ENCODE measurements at places on chromosomes 3 and 15. TPM values are rescaled to one million over a fixed set of nuclear protein-coding genes. Genes with fewer than 3 reads are reported as not detected.

DNA sequence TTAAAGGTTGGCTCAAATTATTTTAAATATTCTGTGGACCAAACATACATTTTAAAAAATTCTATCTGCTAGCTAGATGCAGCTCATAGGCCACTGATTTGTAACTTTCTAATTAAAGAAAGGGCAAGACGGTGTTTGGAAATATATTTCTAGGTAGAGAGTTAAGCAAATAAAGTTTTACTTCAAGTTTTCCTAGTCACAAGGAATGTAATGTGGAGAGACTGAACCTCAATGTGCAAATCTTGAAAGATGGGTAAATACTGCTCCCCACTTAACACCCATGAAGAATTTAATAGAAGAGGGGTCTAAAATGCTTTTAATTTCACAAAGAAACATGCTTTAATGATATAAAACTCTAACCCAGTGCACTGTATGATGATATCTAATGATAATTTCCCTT, 175.2 kb downstream of the TIGIT start:
- no peak overlapping the region for H3K4me3 ChIP-seq
- H3K27ac ChIP-seq, result peak overlapping the region; percentile 15
- H3K27me3 ChIP-seq, result no peaks in the 10 kb centered on the region
- H3K36me3 ChIP-seq, result no peaks in the 10 kb centered on the region
- peaks cover 7% of the 10 kb centered on the region for H3K4me1 ChIP-seq

DNA sequence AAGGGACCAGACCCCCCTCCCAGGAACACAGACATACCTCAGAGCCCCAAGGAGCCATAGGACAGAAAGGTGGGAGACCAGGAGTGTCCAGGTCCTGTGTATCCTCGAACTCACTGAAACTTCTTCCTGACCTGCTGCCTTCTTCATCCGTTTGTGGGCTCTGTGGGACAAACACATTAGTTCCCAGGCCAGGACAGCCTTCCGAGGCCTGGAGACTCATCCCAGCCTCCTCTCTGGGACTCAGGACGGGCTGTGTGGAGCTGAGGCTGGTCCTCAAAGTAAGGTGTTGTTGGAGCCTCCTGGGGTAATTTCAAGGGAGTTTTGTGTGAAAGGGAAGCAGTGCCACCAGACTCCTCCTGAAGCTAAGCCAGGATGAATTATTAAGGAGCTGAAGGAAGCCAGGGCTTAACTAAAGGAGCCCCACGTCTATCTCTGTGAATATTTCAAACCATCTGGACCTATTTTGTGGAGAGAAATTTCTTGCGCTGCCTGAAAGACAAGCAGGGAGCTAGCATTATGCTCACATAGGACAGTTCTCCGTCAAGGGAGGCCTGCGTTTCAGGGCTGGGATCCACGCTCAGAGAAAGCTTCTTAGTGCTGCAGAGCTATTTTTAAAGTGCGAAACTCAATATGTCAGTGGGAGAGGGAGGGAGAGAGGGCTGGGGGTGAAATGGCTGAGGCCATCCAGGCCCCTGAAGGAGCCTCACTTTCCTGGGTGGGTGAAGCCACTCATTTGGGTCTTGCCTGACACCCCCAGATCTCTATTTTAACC, 29.8 kb upstream of the PLA2G4E start:
- H3K36me3 ChIP-seq, result no peaks in the 10 kb centered on the region
- no peaks in the 10 kb centered on the region for H3K4me1 ChIP-seq
- no peak for DNase-seq
- H3K4me3 ChIP-seq, result no peak overlapping the region
- no peak overlapping the region for H3K27ac ChIP-seq

DNA sequence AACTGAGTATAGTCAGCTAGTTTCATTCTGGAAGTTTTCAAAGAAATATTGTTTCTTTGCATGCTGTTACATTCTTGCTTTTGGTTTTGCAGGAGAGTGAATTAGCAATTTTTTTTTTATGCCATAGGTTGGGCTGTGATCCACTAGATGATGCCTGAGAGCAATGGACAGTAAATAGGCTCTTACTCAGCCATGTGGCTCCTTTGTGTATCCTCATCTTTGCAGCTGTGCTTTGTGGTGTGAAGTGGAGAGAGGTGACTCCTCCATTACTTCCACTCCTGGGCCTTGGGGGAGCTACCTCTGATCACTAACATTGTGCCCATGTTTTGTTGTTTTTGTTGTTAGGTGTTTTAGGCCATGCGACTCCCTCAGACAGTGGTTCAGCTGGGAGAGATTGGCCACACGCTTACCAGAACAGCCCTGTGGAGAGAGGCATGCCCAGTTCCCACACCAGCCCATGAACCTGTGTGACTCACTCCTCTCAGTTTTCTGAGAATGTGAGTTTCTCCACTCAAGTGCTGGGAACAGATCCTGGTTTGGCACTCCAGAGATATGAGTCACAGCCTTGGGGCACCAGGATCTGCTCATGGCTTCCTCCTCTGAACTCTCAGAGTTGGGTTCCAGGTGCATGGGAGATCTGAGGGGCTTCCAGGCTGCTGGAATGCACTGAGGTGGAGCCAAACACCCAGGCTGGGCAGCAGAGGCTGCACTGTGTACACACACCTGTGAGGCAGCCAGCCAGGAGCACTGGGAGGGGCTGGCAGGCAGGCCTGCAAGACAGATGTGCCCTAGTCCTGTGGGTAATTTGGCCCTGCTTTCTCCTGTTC, 785.3 kb downstream of the ROBO2 start:
- H3K27me3 ChIP-seq, result no peaks in the 10 kb centered on the region
- DNase-seq, result peak; percentile 64
- H3K4me1 ChIP-seq, result no peaks in the 10 kb centered on the region
- H3K36me3 ChIP-seq, result no peaks in the 10 kb centered on the region

COL6A5 gene
- total RNA-seq, result not detected

GRCh38 chr3:197994736-197995135, 34.7 kb downstream of the LMLN start:
- H3K27ac ChIP-seq, result no peak overlapping the region
- peaks cover 3% of the 10 kb centered on the region for H3K36me3 ChIP-seq
- no peak for DNase-seq
- no peaks in the 10 kb centered on the region for H3K4me1 ChIP-seq
- no peak overlapping the region for H3K4me3 ChIP-seq
- no peaks in the 10 kb centered on the region for H3K27me3 ChIP-seq

GRCh38 chr3:197376735-197377555, 78.5 kb upstream of the DLG1 start:
- no peak overlapping the region for H3K27ac ChIP-seq
- no peak overlapping the region for H3K4me3 ChIP-seq
- no peaks in the 10 kb centered on the region for H3K36me3 ChIP-seq
- no peaks in the 10 kb centered on the region for H3K27me3 ChIP-seq
- no peaks in the 10 kb centered on the region for H3K4me1 ChIP-seq

GRCh38 chr15:76346669-76347481, 10.3 kb downstream of the ISL2 start:
- H3K4me3 ChIP-seq, result peak overlapping the region; percentile 54
- peaks cover 25% of the 10 kb centered on the region for H3K4me1 ChIP-seq
- no peaks in the 10 kb centered on the region for H3K36me3 ChIP-seq
- peaks cover 49% of the 10 kb centered on the region for H3K27me3 ChIP-seq
- no peak for DNase-seq

DNA sequence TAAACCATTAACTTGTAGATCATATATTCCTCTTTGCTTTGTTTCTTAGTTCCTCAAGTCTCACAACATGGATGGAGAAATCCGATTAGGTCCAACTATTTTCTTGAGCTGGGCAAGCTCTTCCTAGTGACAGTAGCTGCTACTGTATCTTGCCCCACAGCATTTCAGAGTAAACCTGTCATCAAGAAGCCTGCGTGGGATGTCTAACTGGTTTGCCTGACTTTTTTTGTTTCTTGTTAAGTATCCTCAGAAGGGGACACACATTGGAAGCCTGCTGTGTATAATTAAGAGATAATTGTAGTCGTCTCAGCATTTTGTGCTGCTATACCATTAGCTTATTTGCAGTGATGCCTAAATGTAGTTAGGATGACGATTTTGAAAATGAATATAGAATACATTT, 29.3 kb upstream of the STT3B start:
- no peak for DNase-seq
- no peaks in the 10 kb centered on the region for H3K4me1 ChIP-seq
- H3K27ac ChIP-seq, result no peak overlapping the region
- H3K4me3 ChIP-seq, result no peak overlapping the region

DNA sequence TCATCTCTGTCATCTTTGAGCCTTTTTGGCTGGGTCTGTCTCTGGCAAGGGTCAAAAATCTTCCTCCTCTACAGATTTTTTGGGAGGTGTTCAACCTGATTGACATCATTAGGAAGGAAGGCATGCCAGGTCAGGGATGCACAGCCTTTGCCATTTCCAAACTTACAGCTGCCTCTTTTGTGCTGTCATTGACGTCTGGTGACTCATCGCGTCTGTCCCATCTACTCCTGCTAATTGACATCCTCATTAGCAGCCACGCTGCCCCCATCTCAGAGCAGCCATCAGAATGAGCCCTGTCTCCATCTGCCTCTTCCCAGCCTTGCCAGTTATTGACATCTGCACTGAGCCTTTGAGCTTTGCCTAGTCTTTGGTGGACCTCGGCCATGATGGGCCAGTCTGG, 53.0 kb downstream of the PDIA5 start:
- no peak overlapping the region for H3K4me3 ChIP-seq
- H3K27ac ChIP-seq, result no peak overlapping the region
- H3K4me1 ChIP-seq, result no peaks in the 10 kb centered on the region
- no peaks in the 10 kb centered on the region for H3K27me3 ChIP-seq
- H3K36me3 ChIP-seq, result peaks cover 21% of the 10 kb centered on the region
- no peak for DNase-seq

DNA sequence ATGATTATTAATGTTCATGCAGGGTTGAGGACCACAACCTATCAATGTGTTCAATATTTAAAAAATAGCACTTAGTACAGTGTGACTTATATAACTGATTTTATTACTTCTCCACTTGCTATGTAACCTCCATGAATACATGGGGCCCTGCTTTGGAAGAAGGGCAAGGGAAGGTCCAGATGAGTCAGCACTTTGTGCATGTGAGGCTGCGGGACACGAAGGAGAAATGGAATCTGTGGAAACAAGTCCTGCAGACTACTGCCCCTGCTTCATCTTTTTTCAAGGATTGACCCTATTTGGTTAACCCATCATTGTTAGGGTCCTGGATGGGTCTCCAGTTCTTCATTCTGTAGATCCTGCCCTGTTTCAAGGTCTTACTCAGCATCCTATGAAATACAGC, 1.6 kb downstream of the NXPE3 start:
- DNase-seq, result no peak
- H3K36me3 ChIP-seq, result peaks cover 21% of the 10 kb centered on the region
- no peaks in the 10 kb centered on the region for H3K27me3 ChIP-seq
- H3K4me1 ChIP-seq, result peaks cover 17% of the 10 kb centered on the region
- H3K4me3 ChIP-seq, result peak overlapping the region; percentile 89

DNA sequence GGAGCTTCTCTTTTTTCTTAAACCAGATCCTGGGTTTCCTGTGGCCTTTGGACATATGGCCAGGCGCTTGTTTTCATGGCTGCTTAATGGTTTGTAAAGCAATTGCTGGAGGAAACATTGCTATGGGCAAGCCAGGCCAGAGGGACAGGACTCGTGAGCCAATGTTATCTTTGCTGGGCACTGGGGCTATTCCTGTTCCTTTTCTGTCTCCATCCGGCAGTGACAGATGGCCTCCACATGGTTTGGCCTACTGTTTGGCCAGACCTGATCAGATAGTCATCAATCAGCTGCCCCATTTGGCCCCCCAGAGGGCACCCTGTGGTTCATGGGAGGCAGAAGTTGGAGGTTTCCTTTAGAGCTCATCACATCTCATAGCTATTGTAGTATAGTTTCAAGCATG, 326.1 kb upstream of the ROPN1 start:
- H3K4me3 ChIP-seq, result no peak overlapping the region
- H3K4me1 ChIP-seq, result peaks cover 28% of the 10 kb centered on the region
- no peaks in the 10 kb centered on the region for H3K27me3 ChIP-seq
- H3K36me3 ChIP-seq, result peaks cover 7% of the 10 kb centered on the region

GRCh38 chr3:109071350-109072142, 46.4 kb downstream of the MORC1 start:
- no peaks in the 10 kb centered on the region for H3K27me3 ChIP-seq
- H3K27ac ChIP-seq, result no peak overlapping the region
- H3K4me3 ChIP-seq, result no peak overlapping the region
- no peaks in the 10 kb centered on the region for H3K4me1 ChIP-seq
- no peaks in the 10 kb centered on the region for H3K36me3 ChIP-seq

CLDN18 gene
- total RNA-seq, result 0.11 TPM

DNA sequence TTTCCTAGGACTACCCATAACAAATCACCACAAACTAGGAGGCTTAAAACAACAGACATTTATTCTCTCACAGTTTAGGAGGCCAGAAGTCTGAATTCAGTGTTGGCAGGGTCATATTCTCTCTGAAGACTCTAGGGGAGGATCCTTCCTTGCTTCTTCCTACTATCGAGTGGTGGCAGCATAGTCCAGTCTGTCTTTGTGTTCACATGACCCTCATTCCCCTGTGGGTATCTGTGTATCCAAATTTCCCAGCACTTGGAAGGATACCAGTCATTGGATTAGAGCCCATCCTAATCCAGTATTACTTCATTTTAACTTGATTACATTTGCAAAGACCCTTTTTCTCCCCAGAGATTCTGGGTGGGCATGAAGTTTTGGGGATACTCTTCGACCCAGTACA, 63.8 kb downstream of the GMPS start:
- DNase-seq, result no peak
- H3K4me3 ChIP-seq, result no peak overlapping the region
- no peaks in the 10 kb centered on the region for H3K4me1 ChIP-seq
- peaks cover 44% of the 10 kb centered on the region for H3K36me3 ChIP-seq
- H3K27me3 ChIP-seq, result no peaks in the 10 kb centered on the region
- H3K27ac ChIP-seq, result peak overlapping the region; percentile 1

LRRC3B gene
- total RNA-seq, result not detected

DNA sequence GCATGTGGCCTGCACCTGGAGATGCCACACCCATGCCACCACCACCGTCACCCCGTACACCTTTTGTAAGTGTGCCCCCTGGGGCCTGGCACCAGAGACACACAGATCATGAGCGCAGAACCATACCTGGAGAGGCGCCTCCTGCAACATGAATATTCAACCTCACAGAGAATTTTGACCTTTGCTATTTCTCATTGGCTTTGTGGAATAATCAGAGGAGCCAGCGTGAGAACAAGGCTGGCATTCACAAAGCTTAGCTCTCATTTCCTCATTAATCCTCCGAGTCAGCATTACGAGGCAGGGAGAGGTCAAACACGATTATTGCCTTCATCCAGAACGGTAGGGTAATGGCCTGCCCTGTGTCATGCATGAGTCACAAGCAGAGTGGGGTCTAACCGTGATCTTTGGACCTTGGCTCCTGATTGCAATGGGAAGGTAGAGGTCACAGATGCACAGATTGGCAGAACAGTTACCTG, 73.0 kb upstream of the POMGNT2 start:
- no peak for DNase-seq
- no peaks in the 10 kb centered on the region for H3K4me1 ChIP-seq
- H3K27me3 ChIP-seq, result no peaks in the 10 kb centered on the region
- H3K4me3 ChIP-seq, result no peak overlapping the region
- no peaks in the 10 kb centered on the region for H3K36me3 ChIP-seq

FEZF2 gene
- total RNA-seq, result not detected

CCDC39 gene
- not detected for total RNA-seq

CRYGS gene
- total RNA-seq, result not detected

DNA sequence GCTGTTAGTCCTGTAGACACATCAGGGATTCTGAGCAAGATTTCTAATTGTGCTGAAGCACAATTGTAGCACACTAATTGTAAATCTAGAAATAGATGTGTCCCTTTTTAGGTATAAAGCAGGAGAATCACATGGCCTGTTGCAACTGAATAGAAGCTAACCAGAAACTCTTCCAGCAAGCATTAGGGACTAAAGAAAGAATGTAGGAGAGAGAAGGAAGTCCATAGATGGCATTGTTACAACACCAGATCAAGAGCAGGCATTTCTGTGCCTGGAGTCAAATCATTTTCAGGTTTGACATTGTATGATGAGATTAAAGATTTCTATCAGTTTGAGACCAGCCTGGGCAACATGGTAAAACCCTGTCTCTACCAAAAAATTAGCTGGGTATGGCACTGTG, 27.4 kb downstream of the CALML4 start:
- H3K36me3 ChIP-seq, result peaks cover 55% of the 10 kb centered on the region
- peak overlapping the region; percentile 54 for H3K27ac ChIP-seq
- H3K4me3 ChIP-seq, result no peak overlapping the region
- no peak for DNase-seq
- H3K4me1 ChIP-seq, result peaks cover 6% of the 10 kb centered on the region
- H3K27me3 ChIP-seq, result no peaks in the 10 kb centered on the region
